IMR-90 (cell line): ENCODE measurements at places on chromosomes 7 and 10.

GRCh38 chr10:10745291-10745690 lies 272.4 kb upstream of the CELF2 start:
- H3K4me3 ChIP-seq = no peak overlapping the region
- no peak for DNase-seq
- H3K36me3 ChIP-seq = no peaks in the 10 kb centered on the region
- no peaks in the 10 kb centered on the region for H3K4me1 ChIP-seq
- H3K27me3 ChIP-seq = no peaks in the 10 kb centered on the region
- no peak overlapping the region for H3K27ac ChIP-seq

DNA sequence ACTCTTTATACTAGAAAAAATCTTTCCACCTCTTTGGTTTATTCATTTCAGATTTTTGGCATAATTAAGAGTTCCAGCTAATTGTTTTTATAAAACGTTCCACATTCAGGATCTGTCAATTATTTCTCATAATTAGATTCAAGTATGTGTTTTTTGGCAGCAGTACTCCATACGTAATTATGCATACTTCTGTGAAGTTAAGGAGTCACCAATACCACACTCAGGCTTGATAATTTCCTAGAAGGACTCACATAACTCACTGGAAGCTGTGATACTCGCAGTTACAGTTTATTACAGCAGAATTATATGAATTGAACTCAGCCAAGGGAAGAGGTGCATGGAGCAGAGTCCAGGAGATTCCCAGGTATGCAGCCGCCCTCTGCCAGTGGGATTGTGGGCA lies 290.5 kb upstream of the AKR1E2 start:
- no peak for DNase-seq
- no peak overlapping the region for H3K4me3 ChIP-seq
- H3K4me1 ChIP-seq = peaks cover 2% of the 10 kb centered on the region; the same call in 1 of the 2 replicates
- no peaks in the 10 kb centered on the region for H3K27me3 ChIP-seq
- no peaks in the 10 kb centered on the region for H3K36me3 ChIP-seq
- H3K27ac ChIP-seq = no peak overlapping the region

GRCh38 chr10:22560913-22561239 lies 153.5 kb downstream of the PIP4K2A start:
- H3K27me3 ChIP-seq = no peaks in the 10 kb centered on the region
- peaks cover 8% of the 10 kb centered on the region for H3K36me3 ChIP-seq
- no peaks in the 10 kb centered on the region for H3K4me1 ChIP-seq
- H3K4me3 ChIP-seq = no peak overlapping the region
- DNase-seq = no peak
- H3K27ac ChIP-seq = no peak overlapping the region

DNA sequence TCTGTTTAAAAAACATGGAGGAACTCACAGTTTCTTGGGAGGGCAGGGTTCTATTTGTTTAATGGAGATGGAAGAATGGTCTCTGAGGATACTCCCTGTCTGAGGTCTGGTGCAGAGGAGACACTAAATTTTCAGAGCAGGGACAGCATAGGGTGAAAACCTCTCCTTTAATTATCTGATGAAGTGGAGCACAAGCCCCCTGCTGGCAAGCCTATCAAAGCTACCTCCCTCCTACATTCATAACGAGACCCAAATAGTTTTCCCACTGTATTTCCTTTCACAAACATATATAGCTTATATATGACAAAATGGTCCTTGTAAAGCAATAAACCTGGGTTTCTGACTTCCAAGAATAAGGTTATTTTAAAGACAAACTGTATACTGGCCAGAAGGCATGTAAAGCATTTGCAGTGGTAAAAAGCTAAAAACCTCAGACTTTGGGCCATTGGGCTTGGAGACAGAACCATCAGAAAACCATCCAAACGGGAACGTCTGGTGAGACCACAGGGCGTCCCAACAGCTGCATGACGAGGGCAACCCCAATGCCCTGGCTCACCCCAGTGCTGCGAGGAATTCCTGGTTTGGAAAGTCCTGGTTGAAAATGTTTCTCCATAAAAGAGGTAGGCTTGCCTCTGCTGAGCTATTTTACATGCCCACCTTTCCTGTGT lies 201.3 kb downstream of the FANK1 start:
- no peaks in the 10 kb centered on the region for H3K27me3 ChIP-seq
- H3K4me1 ChIP-seq = peaks cover 3% of the 10 kb centered on the region; the same call in 1 of the 2 replicates
- no peaks in the 10 kb centered on the region for H3K36me3 ChIP-seq
- H3K4me3 ChIP-seq = no peak overlapping the region
- H3K27ac ChIP-seq = no peak overlapping the region

DNA sequence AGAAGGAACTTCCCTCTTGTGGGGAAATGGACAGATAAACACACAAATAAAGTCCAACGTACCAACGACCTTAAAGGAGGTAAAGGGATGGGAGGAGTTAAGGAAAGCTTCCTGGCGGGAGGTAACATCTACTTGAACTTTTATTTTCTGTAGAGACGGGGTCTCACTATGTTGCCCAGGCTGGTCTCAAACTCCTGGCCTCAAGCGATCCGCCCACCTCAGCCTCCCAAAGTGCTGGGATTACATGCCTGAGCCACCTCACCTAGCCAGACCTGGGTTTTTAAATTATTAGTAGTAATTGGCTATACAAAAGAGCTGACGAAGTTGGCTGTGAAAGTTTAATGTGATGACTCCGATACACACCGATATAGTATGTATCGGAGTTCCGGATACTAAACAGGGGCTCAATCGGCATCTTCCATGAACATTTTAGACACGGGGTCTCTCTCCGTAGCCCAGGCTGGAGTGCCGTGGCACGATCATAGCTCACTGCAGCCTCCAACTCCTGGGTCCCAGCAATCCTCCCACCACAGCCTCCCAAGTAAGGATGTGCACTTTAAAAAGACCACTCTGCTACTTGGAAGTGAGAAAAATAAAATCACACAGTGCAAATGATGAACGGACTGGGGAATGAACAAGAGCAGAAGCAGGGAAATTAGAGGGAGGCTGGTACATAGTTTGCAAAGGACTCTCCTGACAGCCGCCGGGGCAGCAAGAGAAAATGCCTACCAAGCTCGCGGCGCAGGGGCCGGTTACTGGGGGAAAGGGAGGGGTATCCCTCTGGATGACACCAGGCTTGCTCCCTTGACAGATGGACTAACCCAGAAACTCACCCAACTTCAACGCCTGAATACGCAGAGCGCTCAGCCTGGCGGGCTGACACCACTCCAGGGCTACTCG lies 1.0 kb downstream of the BCL7B start:
- peaks cover 7% of the 10 kb centered on the region for H3K36me3 ChIP-seq
- H3K27me3 ChIP-seq = no peaks in the 10 kb centered on the region
- H3K27ac ChIP-seq = peak overlapping the region; percentile 62
- H3K4me3 ChIP-seq = peak overlapping the region; percentile 72
- DNase-seq = peak; percentile 20
- H3K4me1 ChIP-seq = peaks cover 13% of the 10 kb centered on the region

DNA sequence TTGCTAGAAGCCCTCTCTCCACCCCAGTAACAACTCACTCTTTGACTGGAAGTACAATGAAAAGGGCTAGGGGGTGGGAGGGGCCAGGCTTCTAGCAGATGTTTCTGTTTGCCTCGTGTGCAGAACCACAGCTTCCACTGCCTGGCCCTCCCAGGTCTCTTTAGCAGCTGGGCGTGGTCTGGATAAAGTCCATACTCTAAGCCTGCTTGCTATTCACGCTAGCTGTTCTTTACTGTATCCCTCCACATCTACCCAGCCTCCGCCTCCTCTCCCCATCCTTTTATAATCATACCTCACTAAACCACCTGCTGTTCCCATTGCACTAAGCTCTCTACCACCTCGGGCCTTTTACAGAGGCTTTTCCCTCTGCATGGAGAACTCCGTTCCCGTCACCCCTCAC lies 288.8 kb downstream of the CAMK1D start:
- H3K4me1 ChIP-seq = peaks cover 6% of the 10 kb centered on the region; the same call in 1 of the 2 replicates
- H3K36me3 ChIP-seq = no peaks in the 10 kb centered on the region
- H3K27ac ChIP-seq = no peak overlapping the region
- peak; percentile 31 for DNase-seq

GRCh38 chr7:68980011-68980410 lies 618.3 kb upstream of the AUTS2 start:
- DNase-seq = no peak
- H3K4me3 ChIP-seq = no peak overlapping the region
- no peak overlapping the region for H3K27ac ChIP-seq
- H3K27me3 ChIP-seq = no peaks in the 10 kb centered on the region
- H3K4me1 ChIP-seq = no peaks in the 10 kb centered on the region

DNA sequence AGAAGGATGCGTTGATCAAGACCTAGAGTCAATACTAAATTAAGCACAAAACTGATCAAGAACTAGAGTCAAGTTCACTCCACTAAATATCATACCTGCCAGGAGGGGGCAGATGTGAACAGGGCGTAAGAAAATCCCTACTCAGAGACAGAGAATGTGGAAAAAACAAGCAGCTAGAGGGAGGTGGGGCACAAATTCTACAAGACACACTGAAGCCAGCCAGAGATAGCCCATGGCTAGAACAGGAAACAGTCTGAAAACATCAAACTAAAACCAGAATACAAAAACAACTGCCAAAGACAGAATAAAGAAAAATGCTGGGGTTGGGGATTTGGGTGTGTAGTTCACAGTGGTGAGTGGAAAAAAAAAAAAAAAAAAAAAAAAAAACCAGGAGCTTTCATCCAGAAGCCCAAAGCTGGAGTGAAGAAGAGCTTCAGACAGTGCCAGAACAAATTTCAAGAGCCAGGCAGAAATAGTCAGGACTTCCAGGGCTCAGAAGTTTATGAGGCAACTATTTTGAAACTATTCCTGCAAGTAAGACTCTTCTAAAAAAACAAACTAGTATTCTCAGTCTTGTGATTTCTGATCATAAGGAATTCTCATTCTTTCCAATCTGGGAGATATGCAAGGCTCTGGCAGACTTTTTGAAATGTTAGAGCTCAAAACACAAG lies 118.3 kb downstream of the CCDC71L start:
- H3K36me3 ChIP-seq = no peaks in the 10 kb centered on the region
- no peak overlapping the region for H3K4me3 ChIP-seq
- DNase-seq = peak; percentile 89
- peaks cover 8% of the 10 kb centered on the region for H3K4me1 ChIP-seq

DNA sequence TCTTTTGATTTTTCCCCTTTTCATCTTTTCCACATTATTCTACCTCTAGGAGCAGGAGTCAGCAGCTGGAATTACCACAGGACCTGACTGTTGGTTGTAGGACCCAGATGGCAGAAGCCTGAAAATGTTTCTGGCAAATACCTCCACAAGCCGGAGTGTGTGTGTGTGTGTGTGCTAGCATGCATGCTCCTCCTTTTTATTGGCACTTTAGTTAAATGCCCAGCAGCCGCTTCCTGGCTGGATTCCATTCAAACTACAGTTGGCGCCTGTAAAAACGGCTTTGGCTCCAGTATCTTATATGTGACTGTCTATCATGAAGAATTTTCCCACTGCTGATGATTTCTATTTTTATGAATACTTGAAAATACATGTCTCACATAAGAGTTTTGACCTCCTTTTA lies 319.7 kb upstream of the SP4 start:
- H3K27ac ChIP-seq = no peak overlapping the region
- DNase-seq = no peak
- H3K4me3 ChIP-seq = no peak overlapping the region
- H3K27me3 ChIP-seq = no peaks in the 10 kb centered on the region

DNA sequence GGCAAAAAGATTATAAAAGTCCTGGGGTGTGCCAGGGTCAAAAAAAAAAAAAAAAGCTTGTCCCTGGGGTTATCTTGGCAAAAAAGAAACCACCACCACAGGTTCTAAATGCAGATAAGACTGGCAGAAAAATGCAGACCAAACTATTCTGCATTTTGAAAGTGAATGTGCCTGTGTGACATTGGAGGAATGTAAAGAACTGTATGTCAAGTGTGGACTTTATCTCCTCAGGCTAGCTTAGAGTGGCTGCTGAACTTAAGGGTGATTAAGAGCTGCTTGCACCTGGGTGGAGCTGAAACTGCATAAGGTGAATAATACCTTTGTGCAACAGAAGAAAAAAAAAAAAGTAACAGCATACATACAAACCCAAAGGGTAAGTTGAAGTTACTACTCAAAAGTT lies 1.3 kb upstream of the NAPEPLD start:
- H3K36me3 ChIP-seq = no peaks in the 10 kb centered on the region
- H3K27me3 ChIP-seq = no peaks in the 10 kb centered on the region
- H3K27ac ChIP-seq = no peak overlapping the region

DNA sequence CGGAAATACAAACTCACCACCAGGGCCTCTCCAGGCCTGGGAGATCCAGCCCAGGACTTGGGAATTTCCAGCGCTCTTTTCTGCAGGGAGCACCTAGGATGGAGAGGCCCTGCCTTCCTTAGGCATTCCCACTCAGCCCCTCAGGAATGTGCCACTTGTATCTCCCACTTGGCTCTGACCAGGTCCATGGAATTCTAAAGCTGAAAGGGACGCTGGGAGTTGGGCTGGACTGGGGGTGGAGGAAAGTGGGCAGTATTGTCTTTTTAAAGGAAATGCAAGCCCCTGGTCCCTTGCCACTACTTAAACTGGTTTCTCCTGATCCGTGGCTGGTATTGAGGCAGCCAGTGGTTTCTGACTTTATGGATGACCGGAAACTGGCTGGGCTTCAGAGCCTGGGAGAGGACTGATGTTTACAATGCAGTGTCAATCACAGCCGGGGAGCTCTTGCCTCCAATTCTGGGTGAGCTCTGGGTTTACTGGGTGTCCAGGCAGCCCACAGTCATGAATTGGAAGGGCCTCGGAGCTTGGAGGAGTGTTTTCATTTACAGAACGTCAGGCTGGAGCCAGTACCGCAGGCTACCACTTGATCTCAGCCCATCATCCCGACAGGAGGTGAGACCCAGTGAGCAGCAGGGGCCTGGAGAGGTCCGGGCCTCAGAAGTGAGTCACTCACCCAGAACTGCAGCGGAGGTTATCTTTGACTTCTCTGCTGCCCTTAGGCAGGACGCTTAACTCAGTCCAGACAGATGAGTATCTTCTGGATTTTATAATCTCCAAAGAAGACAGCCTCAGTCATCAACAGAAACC lies 27.3 kb downstream of the AGAP3 start:
- peak overlapping the region; percentile 66 for H3K27ac ChIP-seq
- no peaks in the 10 kb centered on the region for H3K27me3 ChIP-seq
- peaks cover 24% of the 10 kb centered on the region for H3K4me1 ChIP-seq
- peak; percentile 93 for DNase-seq
- H3K4me3 ChIP-seq = no peak overlapping the region
- H3K36me3 ChIP-seq = peaks cover 16% of the 10 kb centered on the region

DNA sequence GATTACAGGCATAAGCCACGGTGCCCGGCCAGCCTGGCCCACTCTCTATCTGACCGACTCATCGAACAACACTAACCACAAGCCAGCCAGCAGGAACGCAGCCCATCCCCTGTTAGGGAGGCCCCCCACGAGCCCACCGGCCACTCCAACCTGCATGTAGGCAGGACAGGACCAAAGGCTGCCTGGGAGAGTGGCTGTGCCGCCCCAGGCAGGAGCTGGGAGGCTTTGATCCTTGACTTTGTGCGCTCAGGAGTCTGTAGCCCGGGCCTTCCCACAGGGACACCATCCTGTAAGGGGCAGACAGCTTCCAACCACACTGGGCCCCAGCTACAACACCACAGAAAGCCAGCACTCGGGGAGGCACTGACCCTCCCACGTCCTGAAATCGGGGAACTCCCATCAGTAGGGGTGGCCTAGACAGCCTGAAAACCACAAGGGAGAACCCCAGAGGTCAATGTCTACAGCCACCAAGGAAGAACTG lies 29.4 kb downstream of the GRID1 start:
- no peak overlapping the region for H3K4me3 ChIP-seq
- DNase-seq = no peak
- peaks cover 14% of the 10 kb centered on the region; the same call in 1 of the 2 replicates for H3K27me3 ChIP-seq
